GM04503 (cell line): ENCODE measurements at places on chromosomes 5 and 9.

- no peak for DNase-seq
Measured at GRCh38 chr5:9269014-9269413, 276.9 kb downstream of the SEMA5A start.

GRCh38 chr9:14956208-14956607 is 46.0 kb upstream of the FREM1 start:
- no peak for DNase-seq

GRCh38 chr5:96408210-96408777 is 24.8 kb downstream of the PCSK1 start:
- peak; percentile 61 for DNase-seq

- no peak for DNase-seq
Measured at GRCh38 chr5:136200130-136200529, 7.2 kb upstream of the SMIM32 start.

DNA sequence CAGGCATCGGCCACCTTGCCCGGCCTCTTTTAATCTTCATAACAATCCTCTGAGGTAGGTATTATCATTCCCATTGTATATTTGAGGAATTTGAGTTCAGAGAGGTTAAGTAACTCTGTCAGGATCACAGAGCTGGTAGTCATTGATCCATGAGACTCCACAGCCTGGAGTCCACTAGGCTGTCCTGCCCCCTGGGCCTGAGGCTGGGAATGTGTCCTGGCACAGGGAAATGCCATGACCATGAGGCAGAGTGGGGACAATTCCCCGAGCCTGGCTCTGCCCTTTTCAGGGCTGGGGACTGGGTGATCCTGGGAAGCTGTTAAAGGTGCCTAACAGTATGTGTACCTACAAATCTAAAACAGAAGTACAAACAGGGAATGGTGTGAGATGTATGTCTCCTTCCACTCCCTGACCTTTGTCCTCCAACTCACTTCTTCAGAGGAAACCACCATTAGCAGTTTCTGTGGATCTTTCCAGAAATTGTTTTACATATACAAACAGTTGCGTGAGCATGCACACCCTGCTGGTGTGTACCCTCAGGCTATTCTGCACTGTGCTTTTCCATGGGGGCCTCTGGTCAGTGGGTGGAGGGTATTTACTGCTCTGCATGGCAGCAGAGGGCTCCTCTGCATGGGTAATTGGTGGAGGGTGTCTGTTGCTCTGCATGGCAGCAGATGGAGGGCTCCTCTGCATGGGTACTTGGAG is 53.8 kb downstream of the NDST1 start:
- DNase-seq: no peak

DNA sequence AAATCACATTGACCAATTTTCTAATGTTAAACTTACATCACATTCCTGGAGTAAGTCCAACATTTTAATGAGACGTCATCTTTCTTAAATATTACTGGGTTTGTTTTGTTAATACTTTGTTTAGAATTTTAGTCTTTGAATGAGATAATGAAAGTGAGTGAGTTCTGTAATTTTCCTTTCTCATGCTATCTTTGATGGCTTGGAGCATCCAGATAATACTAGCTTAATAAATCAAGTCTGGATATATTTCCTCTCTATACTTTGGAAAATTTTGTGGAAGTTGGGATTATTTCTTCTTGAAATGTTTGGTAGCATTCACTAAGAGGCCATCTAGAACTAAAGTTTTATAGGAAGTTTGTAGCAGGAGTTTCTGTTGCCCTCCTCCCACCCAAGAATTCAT is 90.8 kb upstream of the IL7R start:
- no peak for DNase-seq

- no peak for DNase-seq
Measured at GRCh38 chr5:141973871-141974595, 5.1 kb downstream of the RNF14 start.

DNA sequence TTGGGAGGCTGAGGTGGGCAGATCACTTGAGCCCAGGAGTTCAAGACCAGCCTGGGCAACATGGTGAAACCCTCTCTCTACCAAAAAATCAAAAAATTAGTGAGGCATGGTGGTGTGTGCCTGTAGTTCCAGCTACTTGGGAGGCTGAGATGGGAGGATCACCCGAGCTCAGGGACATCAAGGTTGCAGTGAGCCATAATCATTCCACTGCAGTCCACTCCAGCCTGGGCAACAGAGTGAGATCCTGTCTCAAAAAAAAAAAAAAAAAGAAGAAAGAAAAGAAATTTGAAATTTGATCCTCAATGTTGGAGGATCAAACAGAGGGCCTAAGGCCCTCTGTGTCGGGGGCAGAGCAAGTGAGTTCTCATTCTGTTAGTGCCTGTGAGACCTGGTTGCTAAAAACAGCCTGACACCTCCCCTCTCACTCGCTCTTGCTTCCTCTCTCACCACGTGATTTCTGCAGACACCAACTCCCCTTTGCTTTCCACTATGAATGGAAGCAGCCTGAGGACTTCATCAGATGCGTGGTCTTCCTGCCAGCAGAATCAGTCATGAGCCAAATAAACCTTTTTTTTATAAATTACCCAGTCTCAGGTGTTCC is 8.4 kb upstream of the GOLPH3 start:
- no peak for DNase-seq

- no peak for DNase-seq
Measured at GRCh38 chr5:97635553-97635952, 452.5 kb upstream of the RIOK2 start.

- DNase-seq: no peak
Measured at GRCh38 chr5:123809594-123810221, 297.7 kb downstream of the CSNK1G3 start.

DNA sequence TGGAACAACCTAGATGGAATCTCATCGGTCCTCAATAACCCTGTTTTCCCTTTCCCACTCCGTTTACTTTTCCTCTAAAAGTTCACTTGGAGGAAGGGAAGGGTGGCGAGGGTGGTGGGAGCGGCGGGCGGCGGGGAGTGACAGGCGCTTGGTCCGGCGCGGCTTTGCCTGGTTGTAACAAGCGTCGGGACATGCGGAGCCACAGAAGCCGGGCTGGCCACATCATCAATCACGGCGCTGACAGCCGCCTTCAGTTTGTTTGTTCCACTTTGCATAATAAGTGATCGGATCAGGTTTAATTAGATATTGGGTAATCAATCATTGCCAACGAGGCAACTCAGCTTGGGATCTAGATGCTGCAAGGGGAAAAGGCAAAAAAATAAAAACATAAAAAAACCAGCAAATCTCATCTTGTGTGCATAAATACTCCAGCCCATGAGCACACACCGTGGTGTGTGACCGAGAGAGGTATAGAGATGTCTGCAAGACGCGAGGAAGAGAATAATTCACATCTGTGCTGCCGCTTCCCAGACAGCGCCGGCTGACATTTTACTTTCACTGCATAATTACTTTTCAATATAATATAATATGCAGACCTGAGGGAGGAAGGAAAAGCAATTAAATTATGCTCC is 396.2 kb upstream of the IRX4 start:
- no peak for DNase-seq

DNA sequence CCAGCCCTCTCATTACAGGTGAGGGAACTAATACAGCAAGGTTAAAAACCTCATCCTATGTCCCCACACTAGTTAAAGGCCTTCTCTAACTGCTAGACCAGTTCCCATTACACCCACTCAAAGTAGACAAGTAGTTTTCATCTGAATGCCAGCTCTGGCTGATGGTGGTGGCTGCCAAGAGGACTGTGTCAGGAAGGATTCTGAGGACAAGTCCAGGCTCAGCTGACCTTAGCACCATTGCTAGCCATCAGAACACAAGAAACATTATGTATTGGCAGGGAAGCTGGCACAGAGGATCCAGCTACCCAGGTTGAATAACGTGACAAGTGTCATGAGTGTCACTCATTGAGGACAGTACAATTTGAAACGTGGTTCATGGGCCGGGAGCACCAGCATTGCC is 163.4 kb downstream of the HSD17B3 start:
- no peak for DNase-seq

DNA sequence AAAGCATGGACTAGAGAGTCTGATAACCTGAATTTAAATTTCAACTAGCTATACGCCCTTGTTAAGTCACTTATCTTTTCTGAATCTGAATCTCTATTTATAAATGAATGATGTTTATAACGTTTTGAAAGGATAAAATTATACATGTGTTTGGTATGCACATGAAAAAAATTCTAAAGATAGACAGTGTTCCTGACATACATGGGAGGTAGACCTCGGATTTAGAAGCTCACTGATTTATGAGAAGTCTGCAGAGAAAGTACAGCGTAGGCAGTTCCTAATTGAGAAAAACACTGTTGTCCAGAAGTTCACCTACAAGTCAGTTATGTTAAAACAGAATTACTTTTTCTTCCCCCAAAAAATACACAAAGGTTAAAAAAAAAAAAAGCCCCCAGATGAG is 26.6 kb downstream of the MPDZ start:
- no peak for DNase-seq

DNA sequence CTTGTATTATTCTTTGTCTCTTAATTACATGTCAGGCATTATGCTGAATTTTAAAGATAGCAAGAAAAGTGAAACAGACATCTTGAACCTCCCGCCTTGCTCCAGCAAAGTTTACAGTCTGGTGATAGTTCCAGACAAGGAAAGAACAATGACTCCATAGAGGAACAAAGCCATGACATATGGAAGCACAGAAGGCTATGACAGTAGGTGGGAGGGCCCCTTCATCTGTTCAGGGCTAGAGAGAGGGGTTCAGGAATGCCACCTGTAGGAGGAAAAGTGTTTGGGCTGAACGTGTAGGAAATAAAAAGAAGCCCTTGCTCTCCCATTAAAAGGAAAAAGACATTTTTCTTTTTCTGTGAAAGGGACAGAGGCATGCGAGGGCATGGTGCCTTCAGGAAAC is 315.6 kb downstream of the TRIM32 start:
- no peak for DNase-seq

DNA sequence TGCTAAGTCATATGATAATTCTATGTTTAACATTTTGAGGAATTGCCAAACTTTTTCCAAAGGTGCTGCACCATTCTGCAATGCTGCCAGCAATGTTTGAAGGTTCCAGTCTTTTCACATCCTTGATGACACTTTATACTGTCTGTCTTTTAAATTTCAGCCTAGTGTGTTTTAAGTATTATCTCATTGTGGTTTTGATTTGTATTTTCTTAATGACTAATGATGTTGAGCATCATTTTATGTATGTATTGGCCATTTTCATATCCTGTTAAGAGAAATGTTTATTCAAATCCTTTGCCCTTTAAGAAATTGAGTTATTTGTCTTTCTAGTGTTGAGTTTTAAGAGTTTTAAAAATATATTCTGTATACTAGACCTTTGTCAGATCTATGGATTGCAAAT is 5.0 kb upstream of the TEX48 start:
- DNase-seq: no peak

- DNase-seq: no peak
Measured at GRCh38 chr5:37417347-37417746, 38.2 kb downstream of the WDR70 start.

GRCh38 chr9:111005746-111006470 is 32.4 kb downstream of the LPAR1 start:
- DNase-seq: no peak

DNA sequence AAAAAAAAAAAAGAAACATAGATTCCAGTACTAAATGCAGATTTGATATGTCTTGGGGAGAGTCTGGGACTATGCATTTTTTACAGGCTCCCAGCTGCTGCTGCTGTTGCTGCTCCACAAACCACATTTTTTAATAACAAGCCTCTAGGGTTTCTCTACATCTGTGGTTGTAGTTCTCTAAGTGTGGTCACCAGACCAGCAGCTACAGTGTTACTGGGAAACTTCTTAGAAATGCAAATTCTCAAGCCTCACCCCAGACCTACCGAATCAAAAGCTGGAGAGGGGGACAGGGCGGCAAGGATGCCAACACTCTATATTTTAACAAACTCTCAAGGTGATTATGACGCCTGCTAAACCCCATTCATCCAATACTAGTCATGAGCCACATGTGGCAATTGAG is 293.4 kb upstream of the PTGER4 start:
- no peak for DNase-seq

DNA sequence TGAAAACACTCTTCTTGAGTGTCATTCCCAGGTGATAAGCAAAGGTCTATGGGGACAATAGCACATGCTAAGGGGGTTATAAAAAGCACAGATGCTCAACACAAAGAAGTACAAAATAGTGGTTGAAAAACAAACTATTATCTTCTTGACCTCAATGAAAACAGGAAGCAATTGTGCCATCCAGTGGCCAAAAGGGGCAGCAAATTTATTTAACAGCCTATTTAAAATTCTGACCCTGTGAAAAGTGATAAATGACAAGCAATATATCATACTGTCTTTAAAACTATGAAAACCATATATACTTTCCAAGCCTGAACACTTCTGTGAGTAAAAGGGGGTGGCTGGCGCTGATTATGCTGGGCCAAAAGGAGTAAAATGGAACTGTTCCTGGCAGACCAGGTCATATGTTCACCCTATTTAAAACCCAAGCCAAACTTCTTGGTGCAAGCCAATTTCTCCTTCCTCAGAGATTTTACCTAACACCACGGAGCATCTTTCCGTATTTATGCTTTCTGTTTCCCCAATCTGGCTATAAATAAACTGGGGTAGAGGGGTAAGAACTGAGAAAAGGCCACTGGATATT is 29.7 kb downstream of the TEX10 start:
- no peak for DNase-seq

GRCh38 chr9:34139477-34140146 is 13.1 kb upstream of the DCAF12 start:
- peak; percentile 66 for DNase-seq

GRCh38 chr9:127058645-127059021 is 63.8 kb downstream of the ANGPTL2 start:
- DNase-seq: no peak

GRCh38 chr5:67281874-67282273 is 85.3 kb upstream of the CD180 start:
- no peak for DNase-seq

DNA sequence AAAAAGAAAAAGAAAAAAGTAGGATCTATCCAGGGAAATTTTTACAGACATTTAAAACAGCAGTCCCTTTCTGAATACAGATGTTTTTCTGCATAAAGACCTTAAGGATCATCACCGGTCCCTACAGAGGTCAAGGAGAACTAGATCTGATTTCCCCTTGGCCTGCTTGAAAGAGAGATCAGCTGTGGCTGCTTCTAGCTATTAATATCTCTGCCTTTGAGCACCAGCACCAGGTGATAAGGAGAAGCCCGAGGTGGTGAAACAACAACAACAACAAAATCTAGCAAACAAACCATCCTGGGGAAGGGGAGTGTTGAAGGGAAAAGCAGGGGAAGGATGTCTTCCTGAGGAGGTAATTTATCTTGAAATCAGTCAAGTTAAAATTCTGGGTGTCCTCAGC is 42.1 kb downstream of the ZNF366 start:
- no peak for DNase-seq
